ENCODE measurements at places on chromosomes 12 and 14.
A peak's percentile ranks its signal among the peaks of the same experiment; 100 is the strongest.

DNA sequence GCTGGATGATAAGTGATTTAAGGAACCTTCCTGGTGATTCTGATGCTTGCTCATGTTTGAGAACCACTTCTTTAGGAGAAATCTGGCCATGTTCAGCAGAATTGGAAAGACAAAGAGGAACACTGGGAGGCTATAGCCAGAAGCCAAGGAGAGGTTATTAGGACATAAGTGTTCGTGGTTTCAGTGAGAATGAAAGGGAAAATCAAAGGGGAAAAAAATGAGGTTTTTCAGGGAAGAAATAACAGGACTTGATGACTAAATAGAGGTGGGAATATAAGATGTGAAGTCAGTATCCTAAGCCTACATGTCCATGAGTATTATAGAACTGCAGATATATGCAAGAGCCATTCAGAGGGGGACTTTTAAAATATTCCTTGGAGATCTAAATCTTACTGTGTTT is 95.6 kb downstream of the DAAM1 start:
- no peak for DNase-seq

DNA sequence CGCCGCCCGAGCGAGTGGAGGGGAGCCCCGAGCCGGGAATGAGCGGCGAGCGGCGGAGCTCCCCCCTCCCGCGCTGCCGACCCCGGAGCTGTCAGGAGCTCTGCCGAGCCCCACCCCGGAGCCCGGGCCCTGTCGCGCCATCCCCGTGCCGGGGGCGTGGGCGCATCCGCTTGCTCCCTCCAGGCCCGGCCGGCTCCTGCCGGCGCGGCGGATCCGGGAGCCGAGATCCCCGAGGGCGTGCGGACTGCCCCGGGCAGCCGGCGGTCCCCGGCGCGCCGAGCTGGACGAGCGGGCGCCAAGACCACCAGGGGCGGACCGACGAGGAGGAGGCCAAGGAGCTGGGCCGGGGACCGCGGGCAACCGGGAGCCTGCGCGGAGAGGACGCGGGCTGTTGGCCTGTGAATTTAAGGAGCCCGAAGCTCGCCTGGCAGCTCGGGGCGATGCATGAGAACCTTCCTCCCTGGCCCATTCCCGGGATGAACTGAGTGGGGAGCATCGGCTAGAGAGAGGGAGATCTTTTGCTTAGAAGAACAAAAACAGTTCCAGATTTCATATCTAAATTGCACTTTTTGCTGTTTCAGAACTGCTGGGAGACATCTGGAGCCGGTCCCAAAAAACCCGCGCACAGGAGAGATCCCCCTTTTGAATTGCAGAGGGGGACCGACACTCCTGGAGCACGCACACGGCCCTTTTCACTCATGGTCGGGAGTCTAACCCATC is 2.0 kb downstream of the PTHLH start:
- DNase-seq: no peak

- DNase-seq: no peak
These were observed 500 bp downstream of the GPR137C start for GRCh38 chr14:52553002-52553670.

GRCh38 chr12:5499566-5500330 is 67.8 kb downstream of the NTF3 start:
- no peak for DNase-seq

- no peak for DNase-seq
These were observed 9.5 kb downstream of the TBX3 start for GRCh38 chr12:114674251-114675047.

- no peak for DNase-seq
These were observed 1297.2 kb downstream of the TMEM121 start for GRCh38 chr14:106823552-106823951.

DNA sequence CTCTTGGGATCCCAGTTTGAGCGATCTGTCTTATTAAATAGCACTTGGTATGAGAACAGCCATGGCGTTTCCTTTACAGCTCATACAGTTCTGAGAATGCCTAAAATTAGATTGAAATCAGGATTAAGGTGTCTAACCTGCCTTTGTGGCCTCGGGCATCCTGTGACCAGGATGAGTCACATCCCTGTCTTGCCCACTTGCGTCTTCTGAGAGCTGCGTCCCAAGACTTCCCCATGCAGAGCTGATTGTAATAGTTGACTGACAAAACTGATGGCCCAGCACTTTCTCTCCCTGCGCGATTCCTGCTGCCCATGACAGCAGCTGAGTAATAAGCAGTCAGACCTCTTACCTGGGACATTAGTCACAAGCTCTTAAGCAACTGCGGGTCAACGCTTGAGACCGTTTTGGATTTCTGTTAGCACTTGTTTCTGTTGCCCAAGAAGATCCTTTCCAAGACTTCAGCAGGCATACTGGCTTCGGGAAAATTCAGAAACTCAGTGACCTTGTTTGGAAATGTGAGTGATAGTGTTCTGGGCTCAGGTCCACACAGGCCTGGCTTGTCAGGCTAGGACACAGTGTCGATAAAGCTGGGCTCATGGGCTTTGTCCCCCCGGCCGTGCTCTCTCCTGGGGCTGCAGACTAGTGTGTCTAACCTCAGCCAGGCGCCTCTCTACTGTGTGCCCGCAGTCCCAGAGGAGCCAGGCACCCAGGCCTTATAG is 169.9 kb upstream of the HIF1A start:
- DNase-seq: no peak

GRCh38 chr12:65667932-65668331 is 156.4 kb upstream of the HMGA2 start:
- no peak for DNase-seq

DNA sequence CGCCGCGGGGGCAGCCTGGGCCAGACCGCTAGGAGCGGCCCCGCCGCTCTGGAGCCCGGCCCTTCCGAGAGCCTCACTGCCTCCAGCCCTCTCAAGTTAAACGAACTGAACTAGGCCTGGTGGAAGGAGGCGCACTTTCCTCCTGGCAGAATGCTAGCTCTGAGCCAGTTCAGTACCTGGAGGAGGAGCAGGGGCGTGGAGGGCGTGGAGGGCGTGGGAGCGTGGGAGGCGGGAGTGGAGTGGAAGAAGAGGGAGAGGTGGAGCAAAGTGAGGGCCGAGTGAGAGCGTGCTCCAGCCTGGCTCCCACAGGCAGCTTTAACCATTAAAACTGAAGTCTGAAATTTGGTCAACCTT is 5.3 kb downstream of the LTB4R start:
- DNase-seq: no peak

- DNase-seq: peak; percentile 55
These were observed 44.6 kb downstream of the SFSWAP start for GRCh38 chr12:131755305-131756113.

DNA sequence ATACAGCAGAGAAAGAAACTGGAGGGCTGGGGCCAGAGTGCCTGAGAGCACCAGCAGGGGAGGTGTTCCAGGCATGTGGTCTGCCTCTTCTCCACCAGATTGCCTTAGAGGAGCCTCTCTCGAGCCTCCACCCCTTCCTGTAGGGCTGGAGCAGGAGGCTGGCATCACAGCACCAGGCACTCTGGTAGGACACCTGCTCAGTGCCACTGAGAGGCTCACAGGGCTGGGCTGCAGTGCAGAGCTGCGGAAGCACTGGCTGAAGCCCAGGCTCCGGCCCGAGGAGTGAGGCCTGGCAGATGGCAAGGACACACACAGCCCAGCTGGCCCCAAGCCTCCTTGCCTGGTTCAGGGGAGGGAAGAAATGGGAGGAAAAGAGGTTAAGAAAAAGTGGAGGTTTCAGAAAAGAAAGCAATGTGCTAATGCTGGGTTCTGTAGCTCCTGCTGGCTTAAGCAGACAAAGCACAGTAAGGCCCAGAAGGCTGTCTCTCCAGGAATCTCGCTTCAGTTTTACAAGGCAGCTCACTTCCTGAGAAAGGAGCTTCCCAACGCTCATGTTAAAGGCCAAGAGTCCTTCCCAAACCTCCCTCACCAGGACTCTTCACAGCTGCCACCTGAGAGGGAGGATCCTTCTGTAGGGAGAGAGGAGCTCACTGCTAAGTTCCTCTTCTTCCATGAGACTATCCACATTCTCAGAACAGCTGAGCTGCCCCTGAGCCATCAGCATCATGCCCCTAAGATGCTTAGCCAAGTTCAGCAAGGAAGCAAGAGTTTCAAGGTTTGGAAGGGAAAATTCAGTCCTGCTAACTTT is 23.8 kb downstream of the SPTB start:
- DNase-seq: no peak

GRCh38 chr14:98769326-98769725 is 502.7 kb downstream of the BCL11B start:
- no peak for DNase-seq

DNA sequence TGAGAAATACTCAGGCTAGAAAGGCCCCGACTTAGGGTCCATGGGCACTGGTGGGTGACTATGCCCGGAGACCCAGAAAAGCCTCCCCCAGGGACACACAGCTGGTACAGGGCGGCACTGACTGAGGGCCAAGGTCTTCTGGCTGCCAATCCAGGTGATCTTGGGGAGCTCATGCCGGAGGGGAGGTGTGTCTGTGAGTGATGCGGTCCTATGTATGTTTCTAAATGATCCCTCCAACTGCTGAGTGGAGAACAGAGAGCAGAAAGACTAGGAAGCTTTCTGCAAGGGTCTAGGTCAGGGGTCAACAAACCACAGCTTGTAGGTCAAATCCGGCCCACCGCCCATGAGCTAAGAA is 391 bp downstream of the SERPINA4 start:
- no peak for DNase-seq

DNA sequence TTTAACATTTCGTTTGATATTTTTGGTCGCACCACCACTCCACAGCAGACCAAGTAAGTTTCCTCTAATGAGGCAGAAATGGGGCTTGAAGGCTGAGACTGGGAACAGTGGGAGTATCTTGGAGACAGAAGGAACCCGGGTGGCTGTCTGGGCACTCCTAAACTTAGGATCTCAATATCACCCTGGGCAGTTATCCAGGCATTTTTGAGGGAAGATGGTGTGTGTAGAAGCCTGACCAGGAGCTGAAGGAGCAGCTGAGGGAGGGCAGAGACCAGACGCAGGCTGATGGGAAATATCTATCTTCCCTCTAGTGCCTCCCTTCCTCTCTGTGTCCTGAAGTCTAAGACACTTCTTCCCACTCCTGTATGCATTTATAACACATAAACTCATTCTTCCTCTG is 10.7 kb downstream of the MARS1 start:
- DNase-seq: no peak

DNA sequence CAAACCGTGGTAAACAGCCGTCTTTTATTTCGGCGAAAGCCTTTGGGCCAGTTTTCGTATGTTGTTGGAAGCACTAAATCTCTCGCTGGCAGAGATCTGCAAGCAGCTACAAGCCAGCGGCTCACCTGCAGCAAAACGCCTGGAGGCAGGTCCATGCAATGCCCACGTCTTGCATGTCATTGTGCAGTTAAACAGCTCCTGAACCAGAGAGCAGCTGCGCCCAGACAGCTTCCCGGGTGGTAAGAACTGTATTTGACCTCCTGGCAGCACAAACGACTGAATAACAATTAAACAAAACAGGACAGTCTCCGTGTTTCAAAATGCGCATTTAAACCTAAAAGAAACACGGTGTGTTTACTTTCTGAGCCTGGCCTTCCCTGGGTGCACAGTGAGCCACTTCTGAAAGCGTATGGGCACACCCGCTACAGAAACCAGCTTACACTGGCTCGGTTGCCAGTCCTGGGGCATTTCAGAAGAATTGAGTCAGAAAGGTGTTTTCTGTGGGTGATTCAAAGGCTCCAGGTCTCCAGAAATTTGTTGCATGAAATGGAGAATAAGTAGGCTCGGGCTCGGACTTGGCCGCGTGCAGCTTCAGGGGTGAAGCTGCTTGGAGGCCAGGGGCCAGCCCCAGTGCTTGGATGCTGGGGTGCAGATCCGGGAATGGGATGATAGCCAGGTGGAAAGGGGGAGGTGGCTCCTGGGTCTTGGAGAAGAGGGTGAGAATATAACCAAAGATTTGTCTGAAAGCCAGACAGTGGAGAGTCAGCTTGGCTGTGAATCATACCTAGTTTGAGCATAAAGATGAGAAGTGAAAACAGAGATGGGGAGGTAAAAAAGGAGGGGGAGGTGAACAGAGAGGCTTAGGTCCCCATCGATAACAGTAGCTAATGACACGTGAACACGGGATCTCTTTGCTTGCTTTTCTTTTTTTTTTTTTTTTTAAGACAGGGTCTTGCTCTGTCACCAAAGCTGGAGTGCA is 24.9 kb upstream of the FZD10 start:
- no peak for DNase-seq

- no peak for DNase-seq
These were observed at the start of gene TSHR for GRCh38 chr14:80955416-80955941. TSS of gene TSHR (plus strand) at chr14:80955621. CDS start at chr14:80955681, 60 bp downstream.

DNA sequence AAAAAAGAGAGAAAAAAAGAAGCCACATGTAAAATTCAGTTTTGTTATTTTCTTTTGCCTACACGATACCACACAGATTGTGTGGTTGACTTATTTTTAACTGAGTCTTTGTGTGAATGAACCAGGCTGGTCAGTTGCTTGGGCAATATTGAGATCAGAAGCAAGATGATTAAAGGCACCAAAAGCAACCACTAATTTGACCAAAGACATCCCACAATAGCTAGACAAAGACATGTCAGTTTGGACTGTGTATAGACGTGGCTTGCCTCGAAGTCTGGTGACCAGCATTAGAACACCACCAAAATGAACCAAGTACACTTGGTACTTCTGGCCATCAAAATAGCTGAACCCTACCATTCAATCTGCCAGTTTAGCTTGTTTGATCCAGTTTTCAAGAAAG is 340.6 kb upstream of the TBX3 start:
- no peak for DNase-seq

DNA sequence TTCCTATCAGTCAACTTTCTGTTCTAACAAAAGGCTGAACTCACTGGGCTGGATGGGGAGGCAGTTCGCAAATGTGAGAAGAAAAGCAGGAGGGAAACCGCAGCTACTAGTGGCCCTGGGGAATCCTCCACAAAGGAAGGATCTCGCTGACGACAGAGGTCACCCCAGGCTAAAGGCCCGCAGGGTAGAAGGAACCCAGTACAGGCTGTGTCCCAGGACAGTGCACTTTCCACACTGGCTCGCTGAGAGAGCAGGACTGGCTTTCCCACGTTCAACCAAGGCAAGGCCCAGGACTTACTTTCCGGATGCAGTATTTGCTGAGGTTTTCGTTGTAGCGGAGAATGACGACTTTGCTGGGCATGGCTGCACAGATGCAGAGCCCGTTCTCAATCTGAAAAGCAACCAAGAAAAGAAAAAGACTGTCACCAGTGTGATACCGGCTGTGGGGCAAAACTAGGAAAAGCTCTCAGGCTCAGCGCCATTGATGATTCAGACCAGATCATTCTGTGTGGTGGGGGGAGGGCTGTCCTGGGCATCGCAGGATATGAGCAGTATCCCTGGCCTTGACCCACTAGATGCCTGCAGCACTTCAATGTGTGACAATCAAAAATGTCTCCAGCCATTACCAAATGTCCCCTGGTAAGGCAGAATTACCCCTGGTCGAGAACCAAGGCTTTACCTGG is 36.3 kb downstream of the PRKAB1 start:
- DNase-seq: no peak

GRCh38 chr14:51482102-51482501 is 169.6 kb upstream of the FRMD6 start:
- no peak for DNase-seq

GRCh38 chr12:113988976-113989375 is 22.9 kb upstream of the RBM19 start:
- no peak for DNase-seq
